ENCODE measurements at places on chromosomes 5 and 9. TPM values are rescaled to one million over a fixed set of nuclear protein-coding genes. Genes with fewer than 3 reads are reported as not detected.

GRCh38 chr9:122819326-122819725 lies 9.1 kb downstream of the PDCL start:
- DNase-seq: no peak

DNA sequence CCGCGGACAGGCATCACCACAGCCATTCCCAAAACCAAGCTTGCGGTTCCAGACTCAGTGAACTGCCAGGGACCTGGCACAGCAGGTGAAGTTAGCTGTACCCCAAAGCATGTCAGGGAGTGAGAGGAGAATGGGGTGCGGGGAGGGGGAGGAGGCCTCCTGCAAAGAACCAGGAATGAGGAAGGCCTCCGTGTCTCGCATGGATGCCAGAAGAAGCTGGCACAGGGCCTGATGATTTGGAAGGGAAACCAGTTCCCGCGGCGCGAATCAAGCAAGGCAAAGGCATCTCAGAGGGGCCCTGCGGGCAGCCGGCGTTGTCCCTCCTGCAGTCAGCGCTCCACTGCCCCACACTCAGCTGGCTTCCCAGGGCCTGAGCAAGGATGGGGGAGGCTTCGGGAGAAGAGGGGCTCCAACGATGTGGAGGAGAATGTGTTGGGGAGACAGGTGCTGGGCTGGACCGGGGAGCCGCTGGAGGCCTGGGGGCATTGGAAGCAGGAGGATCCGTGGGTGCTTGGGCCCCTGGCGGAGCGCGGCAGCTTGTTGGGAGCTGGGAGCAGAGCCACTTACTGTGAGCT lies 14.6 kb downstream of the SLC9A3 start:
- DNase-seq: no peak

GRCh38 chr9:91488341-91488740 lies 64.7 kb upstream of the NFIL3 start:
- no peak for DNase-seq

DNA sequence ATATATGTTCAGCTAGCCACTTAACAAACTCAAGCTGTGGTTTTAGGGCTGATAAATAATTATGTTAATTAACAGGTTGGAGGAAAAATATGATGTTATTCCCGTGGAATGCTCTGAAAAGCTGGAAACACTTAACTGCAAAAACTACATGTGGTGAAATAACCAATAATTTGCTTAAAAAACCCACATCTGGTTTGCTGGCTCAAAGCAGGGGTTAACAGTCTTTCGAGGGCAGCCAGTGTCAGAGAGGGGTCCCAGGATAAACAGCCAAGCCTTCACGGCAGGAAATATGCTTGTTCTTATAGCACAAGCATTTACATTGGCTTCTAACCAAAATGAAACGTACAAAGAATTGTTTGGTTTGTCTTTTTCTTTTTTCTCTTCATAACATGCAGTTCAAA lies 254.0 kb upstream of the GAS1 start:
- DNase-seq: no peak

GRCh38 chr9:109926421-109926869 lies 146.4 kb downstream of the PALM2AKAP2 start:
- no peak for DNase-seq

Gene GPX3
- 1.9 TPM for polyA plus RNA-seq

Gene NEUROG1
- not detected for polyA plus RNA-seq

All from naive thymus-derived CD8-positive, alpha-beta T cell (primary cell).